ENCODE measurements at places on chromosomes 2 and 18.

- no peak for DNase-seq
These were observed 76.9 kb downstream of the KIAA2012 start for GRCh38 chr2:202149936-202150335.

GRCh38 chr2:240644171-240644651 lies 18.9 kb downstream of the GPR35 start:
- peak; percentile 46 for DNase-seq

- DNase-seq, result no peak
These were observed 108.2 kb upstream of the CTAGE1 start for GRCh38 chr18:22525883-22526282.

GRCh38 chr2:200615247-200615646 lies 29.4 kb downstream of the AOX1 start:
- no peak for DNase-seq

DNA sequence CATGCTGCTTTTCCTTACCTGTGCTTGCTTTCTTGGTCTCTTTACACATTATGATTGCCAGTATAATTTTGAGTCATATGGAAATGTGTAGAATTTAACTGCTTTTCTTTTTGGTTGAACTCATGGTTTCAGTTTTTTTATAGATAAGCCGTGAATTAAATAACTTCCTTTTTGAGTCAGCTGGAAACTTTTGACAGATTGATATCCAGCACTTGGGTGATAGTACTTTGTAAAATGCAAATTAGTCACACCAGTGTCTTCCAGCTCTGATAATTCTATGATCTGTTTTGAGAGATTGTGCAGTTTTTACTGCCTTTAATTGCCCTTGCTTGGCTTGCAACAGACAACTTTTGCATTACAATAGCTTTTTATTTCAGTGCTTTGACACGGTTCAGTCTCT lies 86.4 kb downstream of the NCOA1 start:
- no peak for DNase-seq

GRCh38 chr2:180520206-180520605 lies 460.2 kb upstream of the UBE2E3 start:
- no peak for DNase-seq

DNA sequence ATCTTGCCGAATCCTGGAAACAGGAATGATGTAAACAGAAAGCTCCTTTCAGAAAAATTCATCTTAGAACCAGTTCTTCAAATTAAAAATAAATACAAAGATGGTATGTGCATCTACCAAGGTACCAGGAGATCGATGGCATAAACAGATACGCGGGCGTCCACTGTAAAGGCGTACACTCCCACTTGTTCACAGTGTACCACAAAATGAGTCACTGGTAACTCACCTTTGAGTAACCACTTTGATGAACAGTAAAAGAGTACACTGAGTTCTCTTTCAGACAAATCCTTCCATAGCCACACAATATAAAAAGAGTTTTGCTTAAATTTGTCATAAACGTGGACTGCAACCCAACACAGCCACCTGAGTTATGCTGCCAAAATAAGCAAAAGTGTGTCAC lies 128.3 kb downstream of the DNER start:
- no peak for DNase-seq

GRCh38 chr2:143150287-143150686 lies 21.1 kb downstream of the ARHGAP15 start:
- DNase-seq, result no peak

DNA sequence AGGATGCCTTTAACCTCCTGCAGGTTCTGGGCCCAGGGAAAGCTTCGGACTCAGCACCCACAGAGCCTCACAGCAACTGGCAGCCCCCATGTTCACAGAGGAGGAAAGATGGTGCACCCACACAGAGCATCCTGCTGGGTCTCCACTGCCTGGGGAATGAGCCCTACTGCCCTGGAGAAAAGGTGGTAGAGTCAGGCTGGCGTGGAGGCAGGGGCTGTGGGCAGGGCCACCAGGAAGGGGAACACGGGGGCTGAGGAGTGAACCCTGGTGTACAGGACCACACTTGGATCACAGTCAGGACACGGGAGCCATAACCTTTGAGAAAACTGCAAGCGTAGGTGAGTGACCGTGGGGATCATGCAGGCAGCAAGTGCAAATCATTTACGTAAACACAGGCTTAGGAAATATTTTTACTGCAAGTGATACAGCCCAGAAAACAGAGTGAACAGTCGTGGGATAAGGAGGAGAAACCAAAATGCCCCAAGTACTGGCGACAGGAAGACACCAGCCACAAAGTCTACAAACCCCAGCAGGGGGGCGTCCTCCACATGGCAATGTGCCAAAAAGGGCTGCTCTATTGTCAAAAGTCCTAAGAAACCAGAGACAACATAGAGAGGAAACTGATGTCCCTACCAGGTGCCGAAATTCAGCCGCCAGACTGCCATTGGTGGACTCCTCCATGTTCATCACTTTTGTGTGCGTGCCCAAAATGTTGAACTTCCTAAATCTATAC lies 27.6 kb downstream of the STAT1 start:
- no peak for DNase-seq
